ENCODE measurements at places on chromosomes 3 and 15.

GRCh38 chr3:164604687-164605086, 473.6 kb downstream of the SI start:
- no peak for DNase-seq

GRCh38 chr15:70433586-70434324, 329.6 kb downstream of the UACA start:
- DNase-seq, result no peak

DNA sequence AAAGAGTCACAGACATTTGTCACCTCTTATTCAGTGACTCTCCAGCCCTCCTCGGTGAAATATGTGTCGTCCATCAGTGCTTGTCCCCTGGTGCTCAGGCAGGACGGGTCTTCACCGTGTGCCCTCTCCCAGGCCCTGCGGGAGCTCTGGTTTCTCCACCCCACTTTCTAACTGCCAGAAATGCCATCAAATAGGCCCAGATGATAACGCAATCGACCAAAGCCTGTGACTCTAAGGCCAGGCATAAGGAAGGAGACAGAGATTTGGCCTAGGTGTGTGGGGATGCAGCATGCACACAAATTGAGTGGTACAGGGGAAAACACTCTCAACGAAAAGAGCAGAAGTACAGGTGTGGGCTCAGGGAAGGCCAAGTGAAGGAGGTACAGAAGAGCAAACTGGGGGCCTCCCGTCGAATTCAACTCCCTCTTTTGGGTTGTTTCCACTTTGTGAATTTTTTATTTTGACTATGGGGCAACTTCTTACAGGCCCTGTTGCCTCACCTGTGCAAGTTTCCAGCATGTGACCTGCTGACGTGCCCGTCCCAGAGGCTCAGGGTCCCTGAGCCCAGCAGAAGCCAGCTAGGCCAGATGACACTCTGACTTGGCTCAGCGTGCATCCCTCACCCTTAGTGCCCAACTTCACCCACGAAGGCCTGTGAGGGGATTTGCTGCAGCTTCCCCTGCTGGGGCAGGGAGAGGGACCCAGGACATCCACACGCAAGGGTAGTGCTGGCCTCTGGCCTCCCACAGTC, 4.7 kb downstream of the NUP210 start:
- DNase-seq, result no peak

- DNase-seq, result no peak
These were observed 247.2 kb downstream of the PTPRG start for GRCh38 chr3:61808526-61808925.

DNA sequence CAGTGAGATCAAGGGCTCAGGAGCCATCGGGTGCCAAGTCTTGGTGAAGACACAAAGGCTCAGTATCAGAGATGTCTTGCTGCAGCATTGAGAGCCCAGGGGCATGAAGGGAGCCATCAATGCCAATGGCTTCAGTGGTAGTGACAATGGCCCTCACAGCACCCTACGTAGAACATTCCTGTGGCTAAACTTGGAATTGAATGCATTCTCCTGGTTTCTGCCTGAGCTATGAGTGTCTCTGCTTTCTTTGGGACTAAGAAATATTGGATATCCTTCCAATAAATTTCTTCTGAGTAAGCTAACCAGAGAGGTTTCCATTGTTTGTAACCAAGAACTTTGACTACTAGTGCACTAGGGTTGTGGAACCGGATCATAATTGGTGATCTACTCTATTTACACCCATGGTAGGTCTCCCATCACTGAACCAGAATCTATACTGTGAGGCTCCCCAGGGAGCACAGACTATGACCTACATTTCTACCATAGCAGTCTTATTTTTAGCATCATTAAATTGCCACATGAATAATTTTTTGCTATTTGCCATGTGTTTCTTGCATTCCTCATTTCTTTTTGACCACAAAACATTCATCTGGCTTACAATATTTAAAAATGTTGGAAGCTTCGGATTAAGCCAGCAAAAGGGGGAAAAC, 31.6 kb upstream of the PDZRN3 start:
- DNase-seq, result no peak

DNA sequence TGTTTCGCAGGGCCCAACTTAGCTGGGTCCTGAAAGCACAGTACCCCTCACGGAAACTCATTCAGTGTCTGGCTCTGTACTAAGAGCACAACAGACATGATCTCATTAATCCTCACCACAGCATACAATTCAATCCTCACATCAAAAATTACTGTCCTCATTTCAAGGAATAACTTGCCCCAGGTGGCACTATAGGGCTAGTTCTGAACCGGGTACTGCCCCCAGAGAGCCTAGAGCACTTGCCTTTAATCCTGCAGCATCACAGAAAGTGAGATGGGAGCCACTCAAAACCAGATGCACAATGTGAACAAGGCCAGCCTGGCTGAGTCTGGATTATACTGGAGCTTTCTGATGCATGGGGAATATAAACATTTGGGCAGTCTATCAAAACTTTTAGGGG, 122.6 kb downstream of the OSBPL10 start:
- DNase-seq, result no peak

DNA sequence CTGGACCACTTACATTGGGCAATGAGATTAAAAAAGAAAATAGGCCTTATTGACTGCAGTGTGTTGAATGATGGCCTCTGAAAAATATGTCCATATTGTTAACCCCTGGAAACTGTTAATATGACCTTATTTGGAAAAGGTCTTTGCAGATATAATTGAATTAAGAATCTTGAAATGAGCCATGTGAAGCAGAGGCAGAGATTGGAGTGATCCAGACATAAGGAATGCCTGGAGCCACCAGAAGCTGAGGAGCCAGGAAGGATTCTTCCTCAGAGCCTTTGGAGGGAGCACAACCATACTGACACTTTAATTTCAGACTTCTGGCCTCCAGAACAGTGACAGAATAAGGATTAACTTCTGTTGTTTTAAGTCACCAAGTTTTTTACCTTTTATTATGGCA, 510.4 kb upstream of the AGTR1 start:
- DNase-seq, result no peak

GRCh38 chr3:169173231-169173630, 490.3 kb downstream of the MECOM start:
- no peak for DNase-seq

GRCh38 chr3:123332124-123332641, 116.7 kb downstream of the ADCY5 start:
- DNase-seq, result no peak

DNA sequence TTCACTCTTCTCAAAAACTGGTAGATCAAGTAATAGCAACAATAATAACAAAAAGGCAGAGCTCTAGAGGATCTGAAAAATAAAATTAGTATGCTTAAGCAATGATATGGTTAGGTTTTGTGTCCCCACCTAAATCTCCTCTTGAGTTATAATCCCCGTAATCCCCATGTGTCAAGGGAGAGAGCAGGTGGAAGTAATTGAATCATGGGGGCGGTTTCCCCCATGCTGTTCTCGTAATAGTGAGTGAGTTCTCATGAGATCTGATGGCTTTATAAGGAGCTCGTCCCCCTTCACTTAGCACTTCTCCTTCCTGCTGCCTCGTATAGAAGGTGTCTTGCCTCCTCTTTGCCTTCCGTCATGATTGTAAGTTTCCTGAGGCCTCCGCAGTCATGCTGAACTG, 60.2 kb upstream of the ABHD2 start:
- DNase-seq, result no peak

DNA sequence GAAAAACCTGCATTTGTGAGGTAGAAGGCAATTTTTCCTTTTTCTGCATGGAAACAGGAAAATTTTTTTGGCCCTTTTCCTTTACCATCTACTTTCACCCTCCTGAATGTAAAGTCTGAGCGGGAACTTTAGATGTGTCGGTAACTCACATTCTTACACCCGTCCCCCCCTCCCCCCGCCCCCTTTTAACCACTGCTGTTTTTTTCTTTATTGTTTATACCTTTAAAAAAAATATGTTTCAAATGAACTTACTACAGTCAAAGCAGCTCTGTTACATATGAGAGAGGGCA, 487 bp upstream of the HES1 start:
- DNase-seq, result no peak

DNA sequence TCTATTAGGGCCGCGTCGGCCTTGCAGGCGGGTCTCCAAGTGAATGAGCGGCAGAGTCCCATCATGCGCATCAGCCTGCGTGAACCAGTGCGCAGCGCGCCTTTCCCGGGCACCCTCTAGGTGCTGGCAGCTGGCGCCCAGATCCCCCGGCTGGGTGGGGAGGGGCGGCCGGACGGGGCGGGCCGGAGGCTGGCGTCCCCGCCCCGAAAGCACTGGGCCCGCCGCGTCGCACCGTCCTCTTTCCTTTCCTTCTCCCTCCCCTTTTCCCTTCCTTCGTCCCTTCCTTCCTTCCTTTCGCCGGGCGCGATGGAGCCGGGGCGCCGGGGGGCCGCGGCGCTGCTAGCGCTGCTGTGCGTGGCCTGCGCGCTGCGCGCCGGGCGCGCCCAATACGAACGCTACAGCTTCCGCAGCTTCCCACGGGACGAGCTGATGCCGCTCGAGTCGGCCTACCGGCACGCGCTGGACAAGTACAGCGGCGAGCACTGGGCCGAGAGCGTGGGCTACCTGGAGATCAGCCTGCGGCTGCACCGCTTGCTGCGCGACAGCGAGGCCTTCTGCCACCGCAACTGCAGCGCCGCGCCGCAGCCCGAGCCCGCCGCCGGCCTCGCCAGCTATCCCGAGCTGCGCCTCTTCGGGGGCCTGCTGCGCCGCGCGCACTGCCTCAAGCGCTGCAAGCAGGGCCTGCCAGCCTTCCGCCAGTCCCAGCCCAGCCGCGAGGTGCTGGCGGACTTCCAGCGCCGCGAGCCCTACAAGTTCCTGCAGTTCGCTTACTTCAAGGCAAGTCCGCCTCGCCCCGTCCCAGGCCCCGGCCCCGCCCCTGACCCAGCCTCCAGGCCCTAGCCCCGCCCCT, at the start of gene CRTAP:
TSS of gene CRTAP (plus strand) at position 243 of the 850 bp plus-strand sequence. CDS start at position 307, 64 bp downstream.
- DNase-seq, result peak; percentile 16

DNA sequence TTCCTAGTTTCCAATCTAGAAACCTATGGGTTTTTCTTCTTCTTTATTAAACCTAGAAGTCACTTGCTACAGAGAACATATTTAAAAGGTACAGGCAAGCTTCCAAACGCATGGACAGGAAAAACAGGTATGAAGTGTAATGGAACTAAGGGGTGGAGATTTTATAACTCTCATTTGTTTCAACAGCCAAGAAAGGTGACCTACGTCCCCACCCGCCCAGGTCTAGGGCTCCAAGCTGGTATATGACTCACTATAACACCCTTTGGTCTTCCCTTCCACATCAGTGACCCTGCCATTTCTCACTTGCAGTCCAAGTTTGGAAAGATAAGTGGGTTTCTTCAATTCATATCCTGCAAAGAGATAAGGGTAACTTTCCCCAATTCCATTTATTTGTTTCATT, 6.0 kb upstream of the LIPH start:
- DNase-seq, result no peak

GRCh38 chr3:30231277-30232141, 374.9 kb upstream of the TGFBR2 start:
- DNase-seq, result no peak

GRCh38 chr15:99054025-99054387, 46.4 kb upstream of the PGPEP1L start:
- DNase-seq, result no peak

GRCh38 chr3:9168241-9168741, 81.2 kb downstream of the SRGAP3 start:
- no peak for DNase-seq

DNA sequence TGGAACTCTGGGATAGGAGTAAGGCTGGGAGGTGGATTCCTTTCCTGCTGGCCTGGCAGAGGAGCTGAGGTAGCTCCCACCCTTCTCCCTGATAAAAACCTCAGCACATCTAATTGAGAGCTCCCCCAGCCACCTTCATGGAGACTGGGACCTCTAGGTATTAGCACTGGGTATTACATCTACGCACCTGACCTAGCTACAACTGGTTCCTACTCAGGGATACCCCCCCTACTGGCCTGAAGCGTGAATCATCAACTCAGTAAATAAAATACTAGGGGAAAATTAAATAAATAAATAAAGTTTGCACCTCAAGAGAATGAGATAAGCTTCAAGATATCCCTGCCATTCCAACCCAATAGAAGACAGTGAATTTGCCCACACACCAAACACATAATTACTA, 140.4 kb downstream of the NEK10 start:
- DNase-seq, result no peak

- DNase-seq, result no peak
These were observed 209.5 kb downstream of the EBLN2 start for GRCh38 chr3:73270839-73271483.

DNA sequence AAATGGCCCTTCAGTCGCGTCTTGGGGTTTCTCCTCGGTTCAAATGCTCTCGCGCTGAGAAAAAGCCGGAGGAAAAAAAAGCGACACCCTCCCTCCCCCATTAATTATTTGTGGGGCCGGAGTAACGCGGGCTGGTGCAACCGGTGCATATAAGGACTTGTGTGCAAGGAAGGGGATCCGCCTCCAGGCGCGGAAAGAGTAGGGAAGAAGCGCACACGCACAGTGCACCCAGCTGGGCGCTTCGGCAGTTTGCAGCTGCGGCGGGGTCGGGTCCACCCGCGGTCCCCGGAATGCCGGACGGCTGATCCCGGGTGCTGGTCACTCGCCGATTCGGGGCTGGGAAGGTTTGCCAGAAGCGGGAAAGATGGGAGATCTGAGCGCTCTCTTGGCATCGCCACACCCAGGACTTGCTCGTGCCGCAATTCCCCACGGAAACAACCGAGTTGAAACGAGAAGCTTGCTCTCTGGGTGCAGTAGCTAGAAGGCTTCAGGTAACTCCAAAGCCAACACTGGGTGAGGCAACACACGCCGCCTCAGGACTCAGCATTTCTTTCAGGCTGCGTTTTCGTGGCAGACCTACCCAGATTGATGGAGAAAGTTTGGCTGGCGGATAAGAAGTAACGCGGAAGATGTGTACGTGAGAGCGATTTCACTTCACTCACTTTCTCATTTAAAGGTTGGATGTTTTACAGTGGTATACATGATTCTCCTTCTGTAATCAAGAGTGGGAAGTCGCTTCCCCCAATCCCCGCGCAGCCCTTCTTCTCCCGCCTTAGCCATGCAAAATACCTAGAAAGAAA, 720 bp upstream of the TNIK start:
- peak; percentile 8 for DNase-seq

DNA sequence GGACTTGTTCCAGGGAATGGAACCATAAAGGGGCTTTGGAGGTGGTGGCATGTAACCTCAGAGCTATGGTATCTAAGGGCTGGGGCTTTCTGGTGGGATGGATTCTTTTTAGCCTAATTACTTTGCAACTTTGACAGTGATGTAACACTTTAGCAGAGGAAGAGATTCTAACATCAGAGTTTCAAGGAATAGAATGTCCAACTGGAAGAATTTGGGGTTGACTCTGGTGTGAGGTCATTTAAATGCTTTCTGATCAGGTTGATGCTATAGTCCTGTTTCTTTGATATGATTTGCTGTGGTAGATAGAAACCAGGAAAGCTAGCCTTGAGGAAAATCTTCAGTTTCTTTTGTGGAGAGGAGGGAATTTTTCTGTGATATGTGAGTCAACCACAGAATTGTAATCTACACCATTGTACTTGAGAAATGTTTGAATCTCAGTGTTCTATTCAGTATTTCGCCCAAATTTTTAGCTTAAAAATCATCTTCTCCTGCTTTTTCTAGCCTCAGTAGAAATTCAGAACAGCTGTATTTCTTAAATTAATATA, 40.0 kb downstream of the ATP2C1 start:
- DNase-seq, result no peak

Data from NCI-H187 (cell line).